ENCODE measurements at places on chromosomes 2 and 18. TPM values are rescaled to one million over a fixed set of nuclear protein-coding genes. Genes with fewer than 3 reads are reported as not detected.

SDC1 gene
- 11.4 TPM for total RNA-seq

PLA2R1 gene
- total RNA-seq, result 47.7 TPM

FSIP2 gene
- total RNA-seq, result 1.7 TPM

GRCh38 chr2:109005686-109006204 lies 16.7 kb upstream of the EDAR start:
- no peak for DNase-seq

DNA sequence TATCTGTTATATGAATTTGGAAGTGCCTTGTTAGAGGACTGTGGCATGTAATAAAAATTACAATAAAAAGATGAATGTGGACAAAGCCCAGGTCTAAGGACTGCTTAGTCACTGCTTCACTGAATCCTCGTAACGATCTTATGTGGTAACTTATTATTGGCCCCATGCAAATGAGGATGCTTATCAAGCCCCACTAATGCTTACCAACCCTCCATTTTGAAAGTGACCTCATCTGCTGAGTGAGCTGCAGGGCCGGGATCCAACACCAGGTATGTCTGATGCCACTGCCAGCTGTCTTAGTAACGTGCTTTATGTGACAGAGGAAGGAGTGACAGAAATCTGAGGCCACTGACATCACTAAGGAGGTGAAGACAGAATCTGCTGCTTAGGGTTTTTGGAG lies 65.3 kb upstream of the CCDC85A start:
- no peak for DNase-seq

DNA sequence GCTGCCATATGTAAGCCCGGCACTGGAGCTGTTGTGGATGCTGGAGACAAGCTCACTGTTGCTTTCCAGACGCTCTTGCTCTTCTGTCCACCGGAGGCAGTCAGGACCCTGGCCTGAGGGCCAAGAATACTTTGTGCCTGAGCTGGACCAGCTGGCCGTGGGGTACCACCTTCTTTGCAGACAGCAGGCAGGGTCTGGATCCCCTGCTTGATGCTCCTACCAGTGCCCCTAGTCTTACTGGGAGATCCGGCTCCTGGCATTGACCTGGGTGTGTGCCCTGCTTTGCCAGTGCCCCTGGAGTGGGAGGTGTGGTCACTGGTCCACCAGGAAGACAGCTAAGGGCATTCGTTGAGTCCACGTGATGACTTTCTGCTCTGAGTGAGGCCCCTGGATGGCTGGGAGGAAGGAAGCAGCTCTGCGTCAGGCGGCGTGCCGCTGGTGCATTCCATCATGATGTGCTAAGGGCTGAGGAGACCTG lies 59.3 kb downstream of the LRRFIP1 start:
- no peak for DNase-seq

GRCh38 chr2:206452242-206452641 lies 8.9 kb downstream of the ADAM23 start:
- DNase-seq, result no peak

- no peak for DNase-seq
These were observed 148.7 kb upstream of the DOCK10 start for GRCh38 chr2:225190987-225191386.

- no peak for DNase-seq
These were observed 66.5 kb downstream of the RHBDD1 start for GRCh38 chr2:226902041-226902966.

DNA sequence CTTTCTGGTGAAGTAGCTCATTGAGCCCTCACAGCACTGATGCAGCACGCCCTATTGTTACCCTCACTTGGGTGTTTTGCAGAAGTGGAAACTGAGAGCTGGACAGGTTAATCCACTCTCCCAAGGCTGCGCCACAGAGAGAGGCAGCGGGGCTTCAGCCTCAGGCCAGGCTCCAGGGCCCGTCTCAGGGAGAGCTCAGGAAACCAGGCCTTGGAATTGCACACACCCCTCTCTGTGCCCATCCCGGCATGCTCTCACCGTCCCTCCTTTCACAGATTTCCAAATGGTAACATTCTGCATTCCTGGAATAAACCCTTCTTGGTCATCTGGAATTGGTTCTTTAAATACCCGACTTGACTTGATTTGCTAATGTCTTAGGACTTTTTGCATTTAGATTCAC lies 51.5 kb downstream of the TWIST2 start:
- peak; percentile 38 for DNase-seq

- no peak for DNase-seq
These were observed 73.7 kb downstream of the CABLES1 start for GRCh38 chr18:23209031-23209430.

- DNase-seq, result no peak
These were observed 118.5 kb downstream of the CALCRL start for GRCh38 chr2:187329586-187329985.

DNA sequence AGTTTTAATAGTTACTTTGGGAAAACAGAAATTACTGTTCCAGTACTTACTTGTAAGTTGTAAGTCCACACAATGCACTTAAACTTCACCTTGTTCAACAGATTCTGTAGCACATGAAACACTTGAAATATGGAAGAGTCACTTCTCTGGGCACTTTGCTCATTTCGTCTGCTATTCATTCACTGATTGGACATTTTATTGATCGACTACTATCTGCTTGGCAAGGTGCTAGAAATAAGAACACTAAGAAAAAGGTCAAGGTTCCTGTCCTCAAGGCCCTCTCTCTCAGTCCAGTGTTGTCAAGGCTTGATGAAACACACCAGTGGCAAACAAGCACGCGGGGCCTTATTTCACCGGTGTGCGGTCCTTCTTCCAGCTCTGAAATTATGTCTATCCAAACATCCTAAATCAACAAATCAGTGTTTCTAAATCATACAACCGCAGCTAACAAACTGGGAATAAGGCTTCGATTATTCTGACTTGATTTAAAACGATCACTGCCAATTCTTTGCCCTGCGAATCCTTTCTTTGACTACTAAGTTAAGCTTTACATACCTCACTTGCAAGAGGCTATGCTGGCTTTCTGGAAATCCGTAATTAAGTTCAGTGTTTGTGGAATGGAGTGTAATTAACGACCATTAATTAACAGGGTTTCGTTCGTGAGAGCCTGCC lies 780 bp upstream of the ITGAV start:
- DNase-seq, result no peak

DNA sequence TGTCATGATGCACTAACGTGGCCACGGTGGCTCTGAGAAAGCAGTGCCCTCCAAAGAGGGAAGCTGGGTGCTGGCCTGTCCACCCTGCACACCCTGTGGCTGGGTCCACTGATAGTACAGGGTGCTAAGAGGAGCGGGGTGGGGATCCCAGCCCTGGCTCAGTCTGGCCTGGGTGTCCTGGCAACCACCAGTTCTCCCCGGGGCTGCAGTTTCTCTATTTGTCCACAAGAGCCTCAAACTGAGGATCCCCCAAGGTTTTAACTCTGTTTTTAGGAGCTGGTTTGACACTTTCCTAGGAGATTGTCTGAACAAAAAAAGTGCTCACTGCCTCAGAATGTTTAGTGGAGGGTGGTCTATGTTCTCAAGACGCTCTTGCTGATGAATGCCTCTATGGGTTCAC lies 29.0 kb downstream of the EDAR start:
- DNase-seq, result no peak
